Posterior vena cava (tissue), 2 donors: ENCODE measurements at places on chromosomes 3 and 15. TPM values are rescaled to one million over a fixed set of nuclear protein-coding genes. Genes with fewer than 3 reads are reported as not detected.

The INKA1 gene
- 5.6 TPM for total RNA-seq

The COX17 gene
- total RNA-seq, result 49.2 TPM

The SEMA3F gene
- 27.8 TPM for total RNA-seq

The IGSF10 gene
- total RNA-seq, result 2.2 TPM

The C3orf85 gene
- total RNA-seq, result not detected

The RLBP1 gene
- total RNA-seq, result not detected

The RMDN3 gene
- total RNA-seq, result 23.6 TPM

The RARRES1 gene
- 424 TPM for total RNA-seq

DNA sequence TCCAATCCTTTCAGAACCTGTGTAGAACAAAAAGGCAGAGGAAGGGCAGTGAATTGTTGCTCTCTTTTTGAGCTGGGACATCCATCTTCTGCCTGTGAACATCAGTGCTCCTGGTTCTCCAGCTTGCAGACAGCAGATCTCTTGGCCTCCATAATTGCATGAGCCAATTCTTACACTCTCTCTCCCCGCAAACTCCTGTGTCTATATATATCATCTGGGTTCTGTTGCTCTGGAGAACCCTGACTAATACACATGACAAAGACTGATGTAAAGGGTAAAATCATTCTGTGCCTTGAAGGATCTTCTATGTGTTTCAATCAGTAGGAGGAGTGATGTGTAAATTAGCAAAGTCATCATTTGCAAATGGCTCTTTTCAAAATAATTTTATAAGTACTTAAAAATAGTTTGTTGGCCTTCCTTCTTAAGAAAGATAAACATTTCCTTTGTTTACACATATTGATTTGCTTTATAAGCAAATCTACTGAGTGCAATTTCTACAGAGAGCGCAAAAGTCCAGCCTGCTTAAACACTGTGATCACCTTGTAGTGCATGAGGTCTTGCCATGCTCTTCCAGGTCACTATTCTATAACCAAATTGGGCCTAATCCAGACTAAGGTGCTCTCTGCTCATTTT is 154.9 kb upstream of the ANKRD28 start:
- no peak for DNase-seq

DNA sequence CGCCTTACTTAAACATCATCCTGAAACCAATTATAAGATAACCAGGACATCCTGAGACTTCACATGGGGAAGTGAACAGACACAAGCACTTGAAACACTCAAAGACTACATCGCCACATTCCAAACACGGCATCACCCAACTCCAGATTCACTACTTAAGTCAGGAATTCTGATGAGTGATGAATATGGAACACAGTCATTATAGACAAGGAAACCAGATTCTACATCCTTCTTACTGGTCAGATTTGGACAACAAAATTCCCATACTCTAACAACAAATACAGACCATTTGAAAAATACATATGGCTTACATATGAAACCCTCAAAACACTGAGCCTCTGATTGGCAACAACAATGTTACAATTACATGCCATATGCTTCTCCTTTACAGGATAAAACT is 13.1 kb upstream of the RBSN start:
- no peak for DNase-seq

- DNase-seq, result no peak
Observed at GRCh38 chr3:163033652-163034051, 1537.0 kb downstream of the OTOL1 start.

- DNase-seq, result no peak
Observed at GRCh38 chr3:33145221-33145900, 31.5 kb downstream of the CRTAP start.

DNA sequence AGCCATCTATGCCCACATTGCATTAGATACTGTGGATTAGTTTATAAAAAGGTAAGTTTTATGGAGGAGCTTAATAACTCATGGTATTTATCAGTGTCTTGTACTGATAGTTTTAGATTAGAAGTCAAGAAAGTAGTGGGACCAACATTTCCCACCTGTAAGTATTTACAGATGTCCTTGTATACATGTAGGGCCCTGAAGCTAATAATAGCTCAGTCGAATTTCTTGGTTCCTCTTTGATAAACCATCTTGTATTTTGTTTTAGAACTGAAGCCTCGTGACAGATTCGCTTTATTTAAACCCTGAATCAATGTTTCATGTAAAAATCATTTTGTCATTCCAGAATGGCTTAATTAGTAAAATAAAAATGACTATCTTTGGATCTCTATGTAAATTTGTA is 73.4 kb downstream of the CRYBG3 start:
- no peak for DNase-seq

DNA sequence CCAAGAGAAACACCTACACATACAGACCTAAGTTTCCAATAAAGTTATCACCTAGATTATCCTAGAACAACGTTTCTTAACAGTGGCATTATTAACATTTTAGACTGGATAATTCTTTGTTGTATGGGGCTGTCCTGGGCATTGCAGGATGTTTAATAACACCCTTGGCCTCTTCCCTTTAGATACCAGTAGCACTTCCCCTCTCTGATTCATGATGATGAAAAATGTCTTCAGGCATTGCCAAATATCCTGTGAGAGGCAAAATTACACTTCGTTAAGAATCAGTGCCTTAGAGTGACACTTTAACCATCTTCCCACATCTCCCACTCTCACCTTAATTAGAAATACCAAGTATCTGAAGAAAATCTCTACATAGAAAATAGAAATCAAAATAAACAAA is 352.6 kb downstream of the CGGBP1 start:
- no peak for DNase-seq

DNA sequence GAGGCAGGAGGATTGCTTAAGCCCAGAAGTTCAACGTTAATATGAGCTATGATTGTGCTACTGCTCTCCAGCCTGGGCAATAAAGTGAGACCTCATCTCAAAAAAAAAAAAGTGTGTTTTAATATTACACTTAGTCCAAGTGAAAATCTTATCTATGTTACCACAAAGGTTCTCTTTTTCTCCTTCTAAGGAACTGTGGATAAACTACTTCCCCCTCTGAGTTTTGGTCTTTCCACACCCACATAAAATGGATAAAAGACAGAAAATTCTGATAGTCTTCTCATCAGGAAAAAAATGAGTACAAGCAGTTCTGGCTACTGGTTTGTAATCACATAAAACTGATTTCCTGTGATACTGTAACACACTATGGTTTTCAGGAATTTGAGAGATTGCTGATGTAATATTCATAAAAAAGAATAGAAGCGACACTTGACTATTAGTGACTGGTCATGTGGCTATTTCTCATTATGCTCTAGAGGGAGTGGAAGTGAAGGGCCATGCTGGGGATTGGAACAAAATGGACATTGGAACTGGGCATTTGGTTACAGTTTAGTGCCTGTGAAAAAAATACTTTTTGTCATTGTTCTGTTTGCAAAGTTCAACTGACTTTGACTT is 68.2 kb downstream of the RYR3 start:
- DNase-seq, result no peak

GRCh38 chr15:99117563-99118257 is 12.8 kb downstream of the SYNM start:
- DNase-seq, result peak; percentile 65

DNA sequence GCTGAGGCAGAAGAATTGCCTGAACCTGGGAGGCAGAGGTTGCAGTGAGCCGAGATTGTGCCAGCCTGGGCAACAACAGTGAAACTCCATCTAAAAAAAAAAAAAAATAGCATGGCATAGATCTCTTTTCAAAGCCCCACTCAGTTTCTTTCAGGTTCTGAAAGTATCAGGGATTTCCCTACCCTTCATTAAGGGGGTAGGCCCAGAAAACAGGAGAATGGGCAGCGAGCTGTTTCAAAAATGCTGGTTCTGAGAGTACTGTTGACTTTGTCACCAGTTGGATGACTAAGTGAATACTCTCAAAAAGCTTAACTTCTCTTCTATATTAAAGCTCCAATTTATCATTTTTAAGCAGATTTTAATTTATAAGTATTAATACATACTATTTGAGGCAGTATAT is 72.8 kb downstream of the ARHGAP31 start:
- no peak for DNase-seq

- no peak for DNase-seq
Observed at GRCh38 chr3:30353711-30354467, 252.5 kb upstream of the TGFBR2 start.

GRCh38 chr3:194976049-194976451 is 290.4 kb downstream of the FAM43A start:
- DNase-seq, result peak; percentile 31

- DNase-seq, result no peak
Observed at GRCh38 chr3:64995857-64996551, 308.2 kb upstream of the ADAMTS9 start.

DNA sequence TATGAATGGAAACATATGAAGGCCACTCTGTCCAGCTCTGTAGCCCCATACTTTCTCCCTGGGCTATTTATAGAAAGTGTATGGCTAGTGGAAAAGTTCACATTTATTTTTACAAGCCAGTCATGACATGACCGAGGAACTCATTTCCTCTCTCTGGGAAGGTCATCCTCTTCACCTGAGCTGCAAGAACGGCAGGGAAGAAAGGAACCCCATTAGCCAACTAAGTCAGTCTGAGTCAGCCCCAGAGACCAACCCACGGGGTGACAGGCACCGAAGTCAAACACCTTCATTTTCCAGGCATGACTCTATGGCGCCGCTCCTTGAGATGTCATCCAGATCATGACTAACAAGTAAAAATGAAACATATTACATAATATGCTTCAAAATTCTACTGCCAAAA is 4.8 kb downstream of the PAQR9 start:
- no peak for DNase-seq

DNA sequence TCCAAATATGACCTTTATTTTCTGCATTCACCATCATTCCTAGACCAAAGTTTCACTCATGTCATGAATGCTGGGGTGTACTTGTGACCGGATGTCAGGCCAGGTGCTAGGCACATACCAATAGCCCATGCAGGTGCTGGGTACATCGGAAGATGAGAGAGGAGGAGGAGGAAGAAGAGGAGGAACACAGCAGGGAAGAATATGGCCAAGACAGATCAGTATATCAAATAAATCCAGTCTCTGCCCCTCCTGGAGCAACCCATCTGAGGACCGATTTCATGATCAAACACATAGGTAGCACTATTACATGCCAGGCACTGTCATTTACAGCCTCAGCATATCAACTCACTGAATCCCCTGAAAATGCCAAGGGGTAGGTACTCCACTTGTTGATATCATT is 3.0 kb upstream of the WNT7A start:
- DNase-seq, result peak; percentile 28

DNA sequence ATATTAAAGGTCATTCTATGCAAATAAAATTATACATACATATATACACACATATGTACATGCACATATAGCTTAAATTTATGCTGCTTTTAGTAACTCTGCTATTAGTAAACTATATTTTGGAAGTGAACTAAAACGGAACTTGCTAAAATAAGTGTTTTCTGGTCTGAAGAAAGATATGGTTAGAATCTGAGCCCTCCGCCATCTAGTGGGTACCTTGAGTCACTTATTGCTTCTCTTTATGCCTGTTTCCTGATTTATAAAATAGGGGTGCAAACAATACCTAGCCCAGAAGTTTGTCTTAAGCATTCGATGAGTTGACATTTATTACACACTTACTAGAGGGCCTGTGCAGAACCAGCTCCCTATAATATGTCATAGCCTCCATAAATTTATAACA is 255.7 kb downstream of the CNTN6 start:
- no peak for DNase-seq

DNA sequence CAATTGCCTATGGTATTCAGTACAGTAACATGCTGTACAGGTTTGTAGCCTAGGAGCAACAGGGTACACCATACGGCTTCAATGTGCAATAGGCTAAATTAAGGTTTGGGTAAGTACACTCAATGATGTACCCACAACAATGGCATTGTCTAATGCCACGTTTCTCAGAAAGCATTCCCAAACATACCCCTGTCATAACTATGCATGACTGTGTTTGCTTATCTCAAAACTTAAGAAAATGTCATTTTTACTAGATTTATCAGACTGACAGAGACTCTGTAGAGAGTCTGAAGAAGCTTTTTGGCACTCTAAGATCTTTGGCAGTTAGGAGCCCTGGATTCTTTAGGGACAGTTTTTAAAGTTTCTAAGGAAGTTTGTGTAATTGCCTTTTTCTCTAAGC is 59.9 kb downstream of the MECOM start:
- DNase-seq, result no peak

GRCh38 chr15:100880139-100880896 is 687 bp downstream of the ALDH1A3 start:
- no peak for DNase-seq

DNA sequence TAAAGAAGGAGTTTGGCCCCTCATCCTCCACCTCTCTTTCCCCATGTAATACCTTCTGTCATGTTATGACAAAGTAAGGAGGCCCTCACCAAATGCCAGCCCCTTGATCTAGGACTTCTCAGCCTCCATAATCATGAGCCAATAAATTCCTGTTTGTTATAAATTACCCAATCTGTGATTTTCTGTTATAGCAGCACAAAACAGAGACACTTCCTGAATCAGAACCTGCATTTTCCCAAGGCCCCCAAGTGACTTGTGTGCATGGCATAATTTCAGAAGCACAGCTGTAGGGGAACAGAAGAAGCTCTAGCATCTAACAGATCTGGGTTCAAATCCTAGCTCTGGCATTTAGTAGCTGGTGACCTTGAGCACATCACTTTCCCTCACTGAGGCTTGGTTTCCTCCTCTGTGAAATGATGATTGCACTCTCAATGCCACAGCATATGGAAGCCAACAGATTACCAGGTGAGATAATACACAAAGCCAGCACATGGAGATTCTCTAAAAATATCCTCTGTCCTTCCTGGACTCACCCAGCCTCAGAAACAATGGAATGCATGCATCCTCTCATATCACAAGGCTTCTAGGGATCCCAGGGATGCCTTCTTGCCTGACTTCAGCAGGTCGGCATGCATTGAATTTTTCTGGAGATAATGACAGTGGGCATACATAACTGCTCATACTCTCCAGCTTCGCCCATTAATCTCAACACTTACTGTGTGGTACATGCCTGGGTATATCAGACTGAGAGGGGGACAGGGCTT is 26.3 kb downstream of the TLNRD1 start:
- no peak for DNase-seq

DNA sequence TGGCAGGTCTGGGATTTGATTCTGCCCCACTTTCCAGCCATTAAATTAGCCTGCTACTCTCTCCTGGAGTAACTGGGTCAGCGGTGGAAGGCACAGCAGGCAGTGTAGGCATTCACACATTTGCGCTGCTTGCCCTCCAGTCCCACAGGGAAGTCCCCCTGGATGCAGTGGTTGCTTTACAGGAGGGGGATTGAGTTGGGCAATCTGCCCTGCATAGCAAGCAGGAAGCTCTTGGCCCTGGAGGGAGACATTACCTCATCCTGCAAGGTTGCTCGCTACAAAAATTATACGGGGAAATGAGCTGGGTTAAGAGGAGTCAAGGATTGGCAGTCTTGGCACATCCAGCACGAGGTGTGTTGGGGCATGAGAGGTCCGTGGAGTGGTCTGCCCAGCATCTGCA is 14.8 kb downstream of the MCM2 start:
- DNase-seq, result peak; percentile 36

GRCh38 chr15:89513284-89513683 is 16.9 kb upstream of the RHCG start:
- no peak for DNase-seq

- DNase-seq, result no peak
Observed at GRCh38 chr15:71761649-71762048, 48.7 kb upstream of the NR2E3 start.

GRCh38 chr15:82805994-82806406 is at the start of gene FSD2:
TSS of gene FSD2 (minus strand) at chr15:82806069. CDS start at chr15:82787390, 18,679 bp downstream.
- no peak for DNase-seq

GRCh38 chr3:121073011-121073410 is 165.0 kb downstream of the STXBP5L start:
- no peak for DNase-seq

- no peak for DNase-seq
Observed at GRCh38 chr3:32842531-32842931, 24.7 kb downstream of the TRIM71 start.
